ENCODE measurements at places on chromosomes 1 and 21. TPM values are rescaled to one million over a fixed set of nuclear protein-coding genes. Genes with fewer than 3 reads are reported as not detected.

The GCSAML gene
- 0.13 TPM for total RNA-seq

The LYPD8 gene
- total RNA-seq = not detected

The TNNI3K gene
- total RNA-seq = not detected

The TRAF5 gene
- 26.7 TPM for total RNA-seq

The LORICRIN gene
- not detected for total RNA-seq

The FCRL4 gene
- total RNA-seq = not detected

The CCDC27 gene
- total RNA-seq = not detected

The SPRR2B gene
- not detected for total RNA-seq

The ATP13A2 gene
- total RNA-seq = 66.8 TPM

The DMRTA2 gene
- total RNA-seq = 0.46 TPM

The KCNJ9 gene
- under 0.01 TPM for total RNA-seq

The LRRN2 gene
- not detected for total RNA-seq

The OR2AK2 gene
- total RNA-seq = not detected

The PKP1 gene
- 0.30 TPM for total RNA-seq

The PGLYRP3 gene
- not detected for total RNA-seq

The OR6N1 gene
- total RNA-seq = not detected

The OR2L3 gene
- not detected for total RNA-seq

The DNAJC6 gene
- 6.8 TPM for total RNA-seq

The SLC9C2 gene
- 0.03 TPM for total RNA-seq

The RSBN1 gene
- total RNA-seq = 17.7 TPM

The SPRR3 gene
- not detected for total RNA-seq

The DTL gene
- total RNA-seq = 2.0 TPM

The LINGO4 gene
- total RNA-seq = not detected

The SRRM1 gene
- 23.8 TPM for total RNA-seq

The CRB1 gene
- total RNA-seq = 0.46 TPM

The AMPD1 gene
- not detected for total RNA-seq

The PLK3 gene
- 21.8 TPM for total RNA-seq

The CD1D gene
- total RNA-seq = 0.59 TPM

The DMBX1 gene
- not detected for total RNA-seq

All from smooth muscle cell of the pulmonary artery (primary cell).